ENCODE measurements at places on chromosomes 7 and 10. TPM values are rescaled to one million over a fixed set of nuclear protein-coding genes. Genes with fewer than 3 reads are reported as not detected.

TMEM72 gene
- total RNA-seq = not detected

ANKRD22 gene
- under 0.01 TPM for total RNA-seq

SFXN3 gene
- 77.9 TPM for total RNA-seq

LRRC4 gene
- 1.9 TPM for total RNA-seq

HABP2 gene
- total RNA-seq = not detected

SPDYE6 gene
- not detected for total RNA-seq

FBXL13 gene
- 2.1 TPM for total RNA-seq
